ENCODE measurements at places on chromosomes 16 and 17.
A peak's percentile ranks its signal among the peaks of the same experiment; 100 is the strongest.

GRCh38 chr17:78972507-78973105 lies 7.1 kb downstream of the LGALS3BP start:
- no peak for DNase-seq

DNA sequence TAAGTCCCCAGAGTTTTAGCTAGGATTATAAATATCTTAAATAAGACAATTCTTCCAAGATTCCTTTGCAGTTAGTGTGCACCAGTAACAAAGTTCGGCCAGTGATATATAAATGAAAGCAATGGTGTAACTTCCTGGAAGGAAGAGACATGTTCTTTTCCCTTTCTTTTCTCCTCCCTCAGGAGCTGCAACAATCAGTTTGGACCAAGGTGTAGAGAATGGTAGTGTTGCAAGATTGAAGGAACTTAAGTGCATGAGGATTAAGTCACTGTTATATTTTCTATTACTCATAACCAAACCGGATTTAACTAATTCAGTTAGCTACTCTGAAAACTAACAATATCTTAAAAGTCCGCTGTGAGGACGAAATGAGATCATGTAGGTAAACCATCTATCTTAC lies 68.9 kb upstream of the KCNJ16 start:
- no peak for DNase-seq

GRCh38 chr17:6903326-6903900 lies 71.9 kb upstream of the TEKT1 start:
- DNase-seq: no peak

- no peak for DNase-seq
Observed at GRCh38 chr16:28876019-28876659, 2.1 kb upstream of the ATP2A1 start.

DNA sequence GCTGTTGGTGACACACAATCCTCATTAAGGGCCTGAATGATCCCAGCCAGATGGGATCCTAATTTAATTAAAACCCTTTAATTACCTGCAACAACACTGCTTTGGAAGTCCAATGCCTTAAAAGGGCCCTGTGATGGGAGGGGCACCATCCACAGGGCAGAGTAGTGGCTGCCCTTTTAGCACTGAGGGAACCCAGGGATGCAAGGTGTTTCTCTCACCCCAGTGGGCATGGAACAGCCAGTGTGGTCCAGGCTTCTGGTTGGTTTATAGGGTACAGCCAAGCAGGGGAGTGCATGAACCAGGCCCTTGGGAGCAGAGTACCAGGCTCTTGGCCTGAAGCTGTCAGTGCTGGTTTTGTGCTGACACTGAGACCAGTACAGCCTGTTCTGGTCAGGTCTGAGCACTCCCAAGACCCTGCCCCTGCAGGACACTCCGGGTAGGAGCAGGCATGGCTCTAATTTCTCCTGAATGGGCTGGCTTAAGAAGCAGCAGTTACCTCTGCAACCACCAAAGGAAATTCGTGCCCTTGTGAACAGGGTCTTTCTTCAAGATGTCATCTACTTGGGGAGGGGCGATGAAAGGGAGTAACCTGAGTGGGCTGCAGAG lies 9.9 kb downstream of the NXPH3 start:
- DNase-seq: no peak

DNA sequence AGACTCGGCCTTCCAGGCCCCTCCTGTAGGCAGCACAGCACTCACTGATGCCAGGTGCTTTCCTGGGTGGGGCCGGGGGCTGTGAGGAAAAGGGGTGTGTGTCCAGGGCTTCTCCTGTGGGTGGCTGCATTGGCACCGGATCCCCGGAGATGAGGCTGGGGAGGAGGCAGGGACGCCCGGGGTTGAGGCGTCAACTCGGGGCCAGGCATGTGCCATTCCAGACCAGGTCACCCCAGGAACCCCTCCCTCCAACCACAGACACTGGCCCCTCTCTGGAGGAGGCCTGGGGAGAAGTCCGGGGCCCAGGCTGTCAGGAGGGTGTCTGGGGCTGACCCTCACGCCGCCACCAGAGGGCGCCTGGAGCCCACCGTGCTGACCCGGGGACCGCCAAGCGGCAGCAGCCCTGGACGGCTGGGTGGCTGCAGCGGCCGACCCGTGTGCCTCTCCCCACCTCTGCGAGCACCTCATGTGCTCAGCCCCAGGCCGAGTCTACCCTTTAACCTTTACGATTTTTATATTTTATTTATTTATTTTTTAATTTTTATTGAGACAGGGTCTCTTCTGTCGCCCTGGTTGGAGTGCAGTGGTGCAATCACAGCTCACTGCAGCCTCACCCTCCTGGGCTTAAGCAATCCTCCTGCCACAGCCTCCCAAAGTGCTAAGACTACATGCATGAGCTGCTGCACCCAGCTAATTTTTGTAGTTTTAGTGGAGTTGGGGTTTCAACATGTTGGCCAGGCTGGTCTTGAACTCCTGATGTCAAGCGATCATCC lies 3.2 kb upstream of the METRN start:
- DNase-seq: peak; percentile 90

Data from AG08395 (cell line).